ENCODE measurements at places on chromosomes 1 and 21. TPM values are rescaled to one million over a fixed set of nuclear protein-coding genes. Genes with fewer than 3 reads are reported as not detected.
A peak's percentile ranks its signal among the peaks of the same experiment; 100 is the strongest.

DNA sequence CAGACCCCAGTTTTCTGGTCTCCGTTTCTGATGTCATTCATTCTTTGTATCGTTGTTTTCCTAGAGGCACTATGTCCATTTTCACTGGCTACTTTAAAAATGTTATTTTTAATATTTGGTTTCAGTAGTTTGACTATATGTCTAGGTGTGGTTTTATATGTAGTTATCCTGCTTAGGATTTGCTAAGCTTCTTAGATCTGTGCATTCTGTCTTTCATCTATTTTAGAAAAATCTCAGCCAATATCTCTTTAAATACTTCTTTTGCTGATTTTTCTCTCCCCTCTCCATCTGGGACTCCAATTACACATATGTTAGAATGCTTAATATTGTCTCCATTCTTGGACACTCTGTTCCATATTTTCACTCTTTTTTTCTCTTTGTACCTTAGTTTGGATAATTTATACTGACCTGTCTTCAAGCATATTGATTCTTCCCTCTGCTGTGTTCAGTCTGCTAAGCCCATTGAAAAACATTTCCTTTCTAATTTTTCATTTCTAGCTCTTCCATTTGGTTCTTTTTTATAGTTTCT lies 13.3 kb upstream of the CLSPN start:
- DNase-seq, result no peak

- no peak for DNase-seq
Measured at GRCh38 chr21:20902511-20902910, 95.7 kb upstream of the NCAM2 start.

DNA sequence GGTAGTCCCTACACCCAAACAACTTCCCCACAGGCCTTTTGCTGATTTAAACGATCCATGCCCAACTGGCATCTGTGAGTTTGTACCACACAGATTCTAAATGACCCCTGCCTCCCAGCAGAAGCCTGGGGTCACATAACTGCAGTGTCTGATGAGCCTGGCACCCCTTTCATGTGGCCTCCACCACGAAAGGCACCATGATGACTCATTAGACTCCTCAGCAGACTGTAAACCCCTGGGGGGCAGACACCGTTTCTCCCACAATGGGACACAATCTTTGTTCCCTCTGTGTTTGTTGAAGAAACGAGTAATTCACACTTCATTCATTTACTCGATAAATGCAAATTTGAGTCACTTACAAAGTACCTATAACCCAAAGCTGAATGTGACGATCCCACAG lies 81.6 kb downstream of the CCDC185 start:
- DNase-seq, result no peak

The BATF3 gene
- 4.2 TPM for total RNA-seq

GRCh38 chr1:66266756-66267155 lies 267.2 kb upstream of the SGIP1 start:
- DNase-seq, result no peak

The ZNF683 gene
- total RNA-seq, result 1.3 TPM

GRCh38 chr1:41476807-41477361 lies 7.6 kb downstream of the EDN2 start:
- DNase-seq, result peak; percentile 63

DNA sequence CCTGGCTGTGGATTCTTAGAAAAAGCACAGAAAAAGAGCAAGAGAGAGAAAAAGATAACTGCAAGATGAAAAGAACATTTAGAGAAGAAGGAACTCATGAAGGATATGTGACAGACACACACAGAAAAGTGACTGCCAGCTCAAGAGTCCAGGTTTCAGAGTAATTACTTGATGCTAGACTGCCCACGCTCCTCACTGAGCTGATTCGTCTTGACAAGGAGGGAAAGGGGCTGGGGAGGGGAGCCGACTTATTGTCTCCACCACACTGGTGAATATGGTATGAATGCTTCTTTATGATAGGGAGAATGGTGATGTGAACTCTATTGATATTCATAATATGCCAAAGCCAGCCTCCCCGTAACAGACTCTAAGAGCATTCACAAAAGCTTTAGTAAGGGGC lies 140.4 kb downstream of the BRINP2 start:
- no peak for DNase-seq

DNA sequence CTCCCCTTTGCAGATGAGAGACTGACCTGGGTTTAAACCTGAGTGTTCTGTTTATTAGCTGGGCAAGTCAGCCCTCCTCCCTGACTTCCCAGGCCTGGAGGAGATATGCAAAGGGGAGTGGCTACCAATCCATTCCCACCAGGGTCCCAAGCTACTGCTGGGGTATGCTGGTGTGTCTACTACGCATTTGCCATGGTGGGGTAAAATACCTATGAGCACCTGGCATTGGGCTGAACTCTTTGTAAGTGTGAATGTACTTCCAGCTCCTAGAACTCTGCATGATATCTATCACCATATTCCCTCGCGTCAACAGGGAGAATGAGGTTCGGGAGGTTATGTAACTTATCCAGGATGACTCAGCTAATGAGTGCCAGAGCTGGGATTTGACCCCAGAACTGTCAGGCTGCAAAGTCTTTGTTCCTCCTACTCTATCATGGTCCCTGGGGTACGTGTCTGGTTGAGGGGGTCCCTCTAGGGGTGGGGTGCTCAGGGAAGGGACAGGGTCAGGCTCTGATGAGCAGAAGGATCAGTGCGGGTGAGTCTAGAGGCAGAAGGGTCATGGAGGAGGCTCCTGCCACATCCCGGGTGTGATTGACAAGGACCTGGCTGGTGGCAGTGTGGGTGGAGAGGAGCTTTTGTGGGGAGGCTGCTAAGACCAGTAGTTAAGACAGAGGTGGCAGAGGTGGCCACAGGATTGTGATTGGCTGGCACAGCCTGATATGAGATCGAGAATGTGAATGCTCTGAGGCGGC lies 16.7 kb downstream of the AMPD2 start:
- DNase-seq, result no peak

The RAB7B gene
- 27.5 TPM for total RNA-seq

The AIM2 gene
- 5.5 TPM for total RNA-seq

The OR2T33 gene
- total RNA-seq, result not detected

GRCh38 chr1:76625886-76626678 lies 241.2 kb upstream of the ST6GALNAC5 start:
- DNase-seq, result no peak

- DNase-seq, result no peak
Measured at GRCh38 chr1:54919367-54920359, 32.7 kb upstream of the DHCR24 start.

The PER3 gene
- total RNA-seq, result 20.1 TPM

The NEGR1 gene
- 3.1 TPM for total RNA-seq

DNA sequence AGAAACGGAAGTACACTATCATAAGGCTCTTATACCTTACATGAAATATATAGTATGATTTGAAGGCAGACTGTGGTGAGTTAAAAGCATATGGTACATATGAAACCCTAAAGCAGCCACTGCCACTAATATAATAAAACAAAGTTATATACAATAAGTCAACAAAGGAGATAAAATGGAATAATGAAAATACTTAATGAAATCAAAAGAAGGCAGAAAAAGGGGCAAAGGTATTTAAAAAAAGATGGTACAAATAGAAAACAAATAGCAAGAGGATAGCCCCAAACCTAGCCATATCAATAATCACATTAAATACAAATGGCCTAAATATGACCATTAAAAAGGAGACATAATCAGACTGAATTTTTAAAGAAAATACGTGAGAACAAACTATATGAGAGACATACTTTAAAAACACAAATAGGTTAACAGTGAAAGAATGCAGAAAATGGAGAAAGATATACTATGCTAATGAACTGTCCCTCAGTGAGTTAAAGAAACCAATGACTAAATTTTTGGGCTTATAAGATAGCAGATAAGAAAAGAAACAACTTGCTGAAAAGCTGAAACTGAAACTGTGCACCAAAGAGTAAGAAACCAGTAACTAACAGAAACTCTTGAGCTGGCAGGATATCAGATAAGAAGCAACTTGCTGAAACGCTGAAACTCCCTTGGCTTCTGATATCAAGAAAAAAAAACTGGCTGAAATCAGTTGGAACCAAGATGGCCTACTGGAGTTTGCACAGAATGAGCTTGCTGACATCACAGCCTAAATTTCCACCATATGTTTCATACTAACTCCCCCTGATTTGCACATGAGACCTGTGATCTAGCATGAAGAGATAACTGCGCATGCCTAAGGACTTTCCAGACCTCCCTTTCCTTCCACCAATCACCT lies 44.3 kb upstream of the IL10 start:
- no peak for DNase-seq

DNA sequence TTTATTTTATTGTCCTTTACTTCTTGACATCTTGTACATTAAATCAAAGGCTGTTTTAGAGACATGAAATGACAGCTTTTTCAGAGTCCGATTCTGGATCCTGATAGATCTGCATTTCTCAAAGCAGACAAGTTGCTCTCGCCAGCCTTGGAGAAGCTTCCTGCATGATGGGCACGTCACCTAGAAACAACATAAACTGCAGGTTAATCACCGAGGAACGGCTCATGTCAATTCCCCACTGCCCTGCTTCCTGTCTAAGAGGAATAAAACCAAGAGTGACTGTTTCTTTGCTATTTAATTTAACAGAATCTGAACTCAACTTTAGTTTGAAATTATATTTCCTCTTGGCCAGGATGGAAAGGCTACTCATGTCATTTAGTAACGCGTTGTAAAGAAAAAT lies 77.0 kb downstream of the RWDD3 start:
- no peak for DNase-seq

GRCh38 chr1:21573971-21574465 lies 64.8 kb downstream of the ALPL start:
- peak; percentile 72 for DNase-seq

The REG4 gene
- total RNA-seq, result not detected

The CCDC185 gene
- total RNA-seq, result not detected

DNA sequence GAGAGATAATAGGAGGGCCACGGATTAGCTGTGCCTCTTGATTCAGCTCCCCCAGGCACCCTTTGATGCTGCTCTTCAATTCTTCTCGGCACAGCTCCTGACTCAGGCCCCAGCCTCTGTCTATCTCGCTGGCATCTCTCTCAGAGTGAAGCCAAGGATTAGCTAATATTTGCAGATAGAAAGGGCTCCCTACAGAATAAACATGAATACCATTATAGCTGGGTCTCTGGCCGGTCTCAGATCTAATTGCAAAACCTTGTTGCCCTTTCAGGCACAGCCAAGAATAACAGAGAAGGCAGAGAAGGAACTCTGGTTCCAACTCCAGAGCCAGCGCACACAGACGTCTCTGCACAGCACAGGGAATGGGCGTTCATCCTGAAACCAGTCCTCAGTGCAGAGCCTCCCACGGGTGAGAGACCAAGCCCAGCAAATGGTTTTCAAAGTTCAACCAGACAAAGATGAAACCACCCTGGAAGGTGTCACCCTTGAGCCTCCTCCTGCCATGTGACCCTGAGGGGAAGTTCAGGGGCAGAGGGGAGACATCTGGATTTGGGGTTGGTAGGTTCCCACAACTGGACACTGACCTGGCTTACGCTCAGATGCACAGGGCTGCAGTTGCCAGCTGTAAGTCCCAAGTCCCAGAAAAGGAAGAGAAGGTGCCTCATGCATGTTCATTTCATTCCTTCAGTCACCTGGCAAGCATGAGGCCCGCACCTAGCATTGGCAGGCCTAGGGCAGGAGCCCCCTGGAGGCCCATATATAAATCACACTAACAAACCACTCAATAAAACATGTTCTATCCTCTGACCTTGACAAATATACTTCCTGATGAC lies 394.0 kb downstream of the NPHP4 start:
- no peak for DNase-seq

GRCh38 chr1:221440658-221441057 lies 301.2 kb downstream of the DUSP10 start:
- no peak for DNase-seq

DNA sequence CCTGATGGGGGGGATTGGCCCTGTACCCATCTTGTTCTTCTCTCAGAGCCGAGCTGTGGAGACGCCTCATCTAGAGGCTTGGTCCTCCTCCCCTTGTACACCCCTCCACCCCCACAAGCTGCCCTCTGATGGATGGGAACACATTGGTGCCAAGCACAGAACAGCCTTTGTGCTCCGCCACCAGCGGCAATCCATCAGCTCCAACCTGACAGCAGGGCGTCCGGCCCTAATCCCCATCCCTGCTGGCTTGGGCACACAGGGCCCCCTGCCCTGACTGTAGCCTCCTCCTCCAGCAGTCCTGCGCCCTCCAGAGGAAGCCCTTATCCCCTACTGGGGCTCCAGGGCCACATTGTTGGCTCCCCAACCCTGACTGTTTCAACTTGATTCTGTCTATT lies 3.8 kb upstream of the MYOG start:
- no peak for DNase-seq

The LAX1 gene
- 2.4 TPM for total RNA-seq

GRCh38 chr1:209860293-209860881 lies 32.6 kb downstream of the UTP25 start:
- DNase-seq, result peak; percentile 73

- no peak for DNase-seq
Measured at GRCh38 chr1:208010487-208011071, 99.7 kb upstream of the CD34 start.

DNA sequence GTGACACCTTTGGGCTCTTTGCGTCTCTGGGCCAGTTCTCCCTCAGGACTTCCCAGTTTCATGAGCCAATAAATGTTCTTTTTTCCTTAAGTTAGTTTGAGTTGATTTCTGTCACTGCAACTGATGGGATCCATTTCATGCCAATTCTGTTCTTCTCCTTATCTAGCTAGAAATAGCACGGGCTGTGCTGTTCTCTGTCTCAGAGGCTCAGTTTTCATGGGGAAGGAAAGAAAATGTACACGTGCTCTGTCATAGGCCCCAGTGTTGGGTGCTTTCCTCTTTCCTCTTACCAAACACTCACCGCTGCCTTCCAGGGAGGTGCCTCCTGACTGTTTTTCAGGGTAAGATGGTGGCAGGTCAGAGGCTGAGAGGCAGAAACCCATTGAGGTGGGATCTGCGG lies 43.2 kb upstream of the ACTL8 start:
- DNase-seq, result no peak

GRCh38 chr21:33047231-33047630 lies 21.5 kb downstream of the OLIG2 start:
- DNase-seq, result no peak

The DCDC2B gene
- 7.4 TPM for total RNA-seq

DNA sequence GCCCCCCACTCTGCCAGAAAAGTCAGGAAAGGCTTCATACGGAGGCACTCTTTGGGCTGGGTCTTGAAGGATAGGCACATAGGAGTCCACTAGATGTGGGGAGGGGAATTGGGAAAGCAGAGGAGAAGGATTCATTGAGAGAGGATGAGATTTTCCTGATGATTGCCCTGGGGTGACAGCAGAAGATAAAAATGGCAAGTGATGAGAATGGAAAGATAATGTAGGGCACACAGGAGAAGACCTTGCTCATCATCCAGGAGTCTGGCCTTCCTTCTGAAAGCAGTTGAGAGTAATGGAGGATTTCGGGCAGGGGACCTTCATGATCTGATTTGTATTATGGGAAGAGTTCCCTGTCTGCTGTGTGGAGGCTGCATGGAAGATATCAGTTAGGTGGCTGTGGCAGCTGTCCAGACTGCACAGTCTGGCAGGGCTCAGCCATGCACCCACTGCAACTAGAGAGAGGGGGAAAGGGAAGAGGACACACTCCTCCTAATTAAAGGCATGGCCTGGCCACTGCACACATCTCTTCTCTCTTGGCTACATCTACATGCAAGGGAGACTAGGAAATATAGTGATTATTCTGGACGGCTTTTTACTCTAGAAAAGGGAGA lies 9.6 kb upstream of the FABP3 start:
- DNase-seq, result no peak

GRCh38 chr1:204909109-204909508 lies 38.4 kb downstream of the NFASC start:
- no peak for DNase-seq
